Stimulated activated CD8-positive, alpha-beta memory T cell treated with anti-CD3 and anti-CD28 coated beads, Interleukin-4, amount 100 ng/mL, for 1 hour (primary cell): ENCODE measurements at places on chromosomes 16 and 17.
A peak's percentile ranks its signal among the peaks of the same experiment; 100 is the strongest.

GRCh38 chr16:55728797-55729196 lies 73.0 kb downstream of the SLC6A2 start:
- no peak for DNase-seq

DNA sequence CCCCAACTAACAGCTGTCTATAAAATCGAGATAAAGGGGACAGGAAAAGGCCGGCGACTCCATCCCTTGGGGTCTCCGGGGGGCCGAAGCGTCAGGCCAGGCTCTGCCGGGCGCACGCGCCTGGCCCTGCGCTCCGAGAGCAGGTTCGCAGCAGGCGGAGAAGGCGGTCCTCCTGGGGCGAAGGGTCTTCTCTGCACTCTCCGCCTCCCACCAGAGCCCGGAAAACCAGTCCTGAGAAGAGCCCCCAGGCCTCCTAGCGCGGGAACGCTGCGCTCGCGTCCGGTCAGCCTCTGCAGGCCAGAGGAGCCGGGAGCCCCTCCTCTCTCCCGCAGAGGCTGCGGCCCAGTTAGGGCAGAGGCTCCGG lies 5.1 kb downstream of the FOXF1 start:
- DNase-seq = no peak

- no peak for DNase-seq
Observed at GRCh38 chr16:73037845-73038570, 9.9 kb downstream of the ZFHX3 start.

DNA sequence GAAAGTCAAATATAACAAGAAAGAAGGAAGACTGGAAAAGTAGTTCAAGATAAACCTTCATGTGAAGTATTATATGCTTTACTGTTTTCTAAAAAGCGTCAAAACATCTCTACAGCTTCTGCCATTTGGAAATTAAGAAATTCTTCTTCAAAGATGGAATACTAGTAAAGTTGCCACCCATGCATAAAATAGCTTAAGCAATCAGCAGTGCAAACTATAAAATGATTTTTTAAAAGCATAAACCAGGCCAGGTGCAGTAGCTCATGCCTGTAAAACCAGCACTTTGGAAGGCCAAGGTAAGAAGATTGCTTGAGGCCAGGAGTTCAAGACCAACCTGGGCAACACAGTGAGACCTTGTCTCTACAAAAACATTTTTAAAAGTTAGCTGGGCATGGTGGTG lies 68.2 kb downstream of the USP32 start:
- no peak for DNase-seq

- no peak for DNase-seq
Observed at GRCh38 chr17:79952265-79952877, 83.3 kb downstream of the TBC1D16 start.

GRCh38 chr17:74770498-74771318 lies 5.4 kb downstream of the NAT9 start:
- DNase-seq = no peak

- DNase-seq = peak; percentile 40
Observed at GRCh38 chr17:80899402-80900268, 92.0 kb upstream of the CHMP6 start.

- DNase-seq = no peak
Observed at GRCh38 chr16:17563323-17564091, 92.7 kb upstream of the XYLT1 start.

GRCh38 chr17:63311416-63311937 lies 134.6 kb downstream of the CYB561 start:
- DNase-seq = no peak

GRCh38 chr17:30212750-30213149 lies 22.7 kb downstream of the SLC6A4 start:
- no peak for DNase-seq
